ENCODE measurements at places on chromosomes 1 and 21.
A peak's percentile ranks its signal among the peaks of the same experiment; 100 is the strongest.

GRCh38 chr21:40291560-40291959, 424.3 kb downstream of the PCP4 start:
- no peak for DNase-seq

DNA sequence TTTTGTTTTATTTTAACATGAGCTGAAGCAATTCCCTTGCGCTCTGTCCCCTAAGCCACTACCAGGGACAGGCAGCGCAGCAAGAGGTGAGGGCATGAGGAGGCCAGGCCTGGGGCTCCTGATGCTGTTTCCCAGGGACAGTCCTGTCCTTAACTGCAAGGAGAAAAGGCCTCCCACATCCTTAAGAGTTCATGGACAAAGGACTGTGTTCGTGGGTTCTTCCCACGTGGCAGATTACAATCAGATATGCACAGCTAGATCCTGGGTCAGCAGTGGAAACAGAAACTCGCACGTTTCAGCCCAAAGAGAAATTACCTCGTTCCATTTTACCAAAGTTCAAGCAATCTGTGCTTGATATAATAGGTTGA, 85.8 kb downstream of the MIS18A start:
- DNase-seq: no peak

DNA sequence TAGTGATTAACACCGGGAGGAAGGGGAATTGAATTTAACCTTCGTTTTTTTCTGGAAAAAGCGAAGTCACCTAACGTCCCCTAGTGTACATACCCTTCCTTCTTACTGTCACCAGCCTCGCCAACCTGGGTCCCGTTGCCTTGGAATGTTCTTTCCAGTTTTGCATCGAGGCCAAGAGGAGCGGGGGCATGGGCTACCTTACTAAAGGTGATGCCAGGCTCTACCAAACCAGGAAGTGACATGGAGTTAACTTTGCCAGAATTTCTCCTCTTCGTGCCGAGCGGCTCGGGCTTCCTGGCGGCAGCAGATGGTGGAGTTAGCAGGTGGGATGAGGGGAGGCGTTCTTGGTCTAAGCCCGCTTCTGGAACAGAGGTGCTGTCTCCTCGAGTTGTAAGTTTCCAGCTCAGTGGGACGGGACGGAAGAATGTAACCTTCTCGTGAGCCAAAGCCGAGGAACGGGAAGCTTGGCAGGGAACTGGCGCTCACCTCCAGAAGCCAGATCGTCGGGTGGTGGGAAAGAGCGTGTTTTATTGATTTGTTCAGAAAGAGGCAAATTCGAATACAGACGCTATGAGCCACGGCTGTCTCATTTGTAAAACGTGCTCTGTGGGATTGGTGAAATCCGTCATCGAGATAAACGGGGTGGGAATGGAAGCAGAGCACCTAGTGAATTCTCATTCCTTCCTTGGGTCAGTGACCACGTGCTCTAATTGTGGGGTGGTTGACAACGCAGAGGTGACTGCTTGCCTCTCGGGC, 486 bp downstream of the NIPAL3 start:
- peak; percentile 63 for DNase-seq

- no peak for DNase-seq
Observed at GRCh38 chr1:149884433-149885338, 14.7 kb upstream of the BOLA1 start.

DNA sequence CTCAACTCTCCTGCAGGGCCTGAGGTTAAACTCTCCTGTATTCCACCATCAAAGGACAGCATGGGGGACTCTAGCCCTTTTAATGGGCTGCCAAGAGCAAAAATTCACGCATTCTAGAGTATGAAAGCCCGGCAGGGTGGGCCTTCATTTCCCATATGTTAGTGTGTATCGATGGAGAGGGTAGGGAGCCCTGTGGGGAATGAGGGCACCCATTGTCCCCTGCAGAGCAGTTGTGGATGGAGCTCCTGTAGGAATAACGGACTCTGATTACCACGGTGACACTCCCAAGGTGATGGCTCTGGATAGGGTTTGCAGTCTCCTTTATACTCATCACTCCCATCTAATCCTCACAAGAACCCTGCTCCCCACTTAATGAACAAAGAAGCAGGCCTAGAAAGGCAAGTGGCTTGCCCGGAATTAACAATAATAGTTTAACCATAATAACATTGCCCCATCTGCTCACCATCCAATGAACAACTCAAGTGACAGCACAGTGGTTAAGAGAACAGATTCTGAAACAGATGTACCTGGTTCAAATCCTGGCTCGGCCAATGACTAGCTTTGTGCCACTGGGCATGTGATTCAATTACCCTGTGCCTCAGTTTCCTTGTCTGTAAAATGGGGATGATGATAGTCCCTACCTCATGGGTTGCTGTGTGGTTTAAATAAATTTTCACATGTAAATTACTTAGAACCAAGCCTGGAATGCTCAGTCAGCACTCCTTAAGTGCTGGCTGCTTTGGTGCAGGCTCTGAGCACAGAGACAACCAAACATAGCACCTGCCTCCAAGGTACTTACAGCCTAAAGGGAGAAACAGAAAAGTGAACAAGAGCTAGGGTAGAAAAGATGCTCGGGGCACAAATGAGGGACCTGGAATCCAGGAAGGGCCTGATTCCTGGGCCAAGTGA, 29.0 kb downstream of the HIVEP3 start:
- no peak for DNase-seq

- no peak for DNase-seq
Observed at GRCh38 chr1:244802041-244802440, 33.4 kb upstream of the COX20 start.

GRCh38 chr1:47694011-47694890, 256.4 kb downstream of the FOXD2 start:
- DNase-seq: peak; percentile 28

DNA sequence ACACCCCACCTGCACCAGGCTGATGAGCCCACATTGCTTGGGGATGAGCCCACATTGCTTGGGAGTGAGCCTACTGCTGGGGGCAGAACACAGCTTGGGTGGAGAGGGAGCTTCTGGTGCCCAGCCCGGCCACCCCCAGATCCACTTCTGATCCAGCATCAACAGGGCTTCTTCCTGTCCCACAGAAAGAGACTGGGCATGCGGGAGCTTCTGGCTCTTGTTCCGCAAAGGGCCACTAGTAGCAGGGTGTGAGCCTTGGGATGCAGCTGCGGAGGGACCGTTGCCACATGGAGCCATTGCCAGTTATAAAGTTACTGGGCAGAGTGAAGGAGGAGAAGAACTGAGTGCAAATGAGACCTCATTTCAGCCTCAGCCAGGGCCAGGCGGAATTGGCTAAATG, 36.3 kb downstream of the PKP1 start:
- DNase-seq: no peak

- DNase-seq: peak; percentile 85
Observed at GRCh38 chr1:22814176-22815042, 103.8 kb downstream of the EPHB2 start.

DNA sequence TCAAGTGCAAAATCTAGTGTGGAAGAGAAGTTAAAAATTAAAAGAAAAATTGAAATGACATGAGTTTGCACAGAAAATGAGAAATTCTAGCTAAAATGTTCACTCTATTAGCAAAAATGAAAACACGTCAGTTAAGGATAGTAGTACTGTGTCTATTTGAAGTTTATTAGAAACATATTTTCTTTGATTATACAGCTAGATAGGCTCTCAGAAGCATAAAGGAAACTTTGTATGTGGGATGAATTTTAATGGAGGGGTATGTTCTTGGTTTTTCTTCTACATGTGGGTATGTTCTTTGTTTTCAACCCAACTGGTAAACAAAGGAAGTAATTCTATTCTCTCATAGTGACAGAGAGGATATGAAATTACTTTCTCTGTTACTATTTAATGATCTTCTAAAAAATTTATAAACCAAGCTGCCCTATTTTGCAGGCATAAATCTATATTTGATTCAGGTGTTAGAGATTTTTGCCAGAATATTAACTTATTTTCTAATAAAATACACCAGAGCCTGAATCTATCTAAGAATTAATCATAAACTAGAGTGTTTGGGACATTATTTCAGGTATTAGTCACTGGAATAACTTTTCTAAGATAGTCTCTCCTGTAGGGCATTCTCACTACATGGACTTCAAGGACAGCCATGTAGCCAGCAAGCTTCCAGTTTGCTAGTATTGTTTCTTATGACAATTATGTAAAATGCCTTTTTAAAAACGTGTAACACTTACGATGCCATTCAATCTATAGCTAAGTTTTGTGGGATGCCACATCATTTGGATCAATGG, 15.8 kb downstream of the GPSM2 start:
- no peak for DNase-seq

DNA sequence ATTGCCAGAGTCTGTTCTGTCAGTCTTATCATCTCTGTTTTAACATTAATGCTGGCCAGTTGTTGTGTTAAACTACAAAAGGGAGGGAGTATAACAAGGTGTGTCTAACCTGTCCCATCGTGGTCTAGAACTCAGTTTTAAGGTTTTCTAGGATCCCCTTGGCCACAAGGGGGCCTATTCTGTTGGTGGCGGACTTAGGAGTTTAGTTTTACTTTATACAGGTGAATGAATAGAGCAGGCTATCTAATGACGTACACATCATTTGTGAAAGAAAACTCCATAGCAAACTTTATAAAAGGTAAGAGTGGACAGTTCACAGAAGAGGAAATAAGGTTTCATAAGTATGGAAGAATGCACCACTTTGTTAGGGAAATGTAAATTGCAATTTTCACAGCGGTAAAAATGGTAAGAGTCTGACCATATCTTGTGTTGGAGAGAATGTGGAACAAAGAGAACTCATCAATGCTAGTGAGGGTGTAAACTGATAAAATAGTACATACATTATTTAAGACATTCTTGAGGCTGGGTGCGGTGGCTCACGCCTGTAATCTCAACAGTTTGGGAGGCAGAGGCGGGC, 2.5 kb upstream of the ATF6 start:
- DNase-seq: no peak

DNA sequence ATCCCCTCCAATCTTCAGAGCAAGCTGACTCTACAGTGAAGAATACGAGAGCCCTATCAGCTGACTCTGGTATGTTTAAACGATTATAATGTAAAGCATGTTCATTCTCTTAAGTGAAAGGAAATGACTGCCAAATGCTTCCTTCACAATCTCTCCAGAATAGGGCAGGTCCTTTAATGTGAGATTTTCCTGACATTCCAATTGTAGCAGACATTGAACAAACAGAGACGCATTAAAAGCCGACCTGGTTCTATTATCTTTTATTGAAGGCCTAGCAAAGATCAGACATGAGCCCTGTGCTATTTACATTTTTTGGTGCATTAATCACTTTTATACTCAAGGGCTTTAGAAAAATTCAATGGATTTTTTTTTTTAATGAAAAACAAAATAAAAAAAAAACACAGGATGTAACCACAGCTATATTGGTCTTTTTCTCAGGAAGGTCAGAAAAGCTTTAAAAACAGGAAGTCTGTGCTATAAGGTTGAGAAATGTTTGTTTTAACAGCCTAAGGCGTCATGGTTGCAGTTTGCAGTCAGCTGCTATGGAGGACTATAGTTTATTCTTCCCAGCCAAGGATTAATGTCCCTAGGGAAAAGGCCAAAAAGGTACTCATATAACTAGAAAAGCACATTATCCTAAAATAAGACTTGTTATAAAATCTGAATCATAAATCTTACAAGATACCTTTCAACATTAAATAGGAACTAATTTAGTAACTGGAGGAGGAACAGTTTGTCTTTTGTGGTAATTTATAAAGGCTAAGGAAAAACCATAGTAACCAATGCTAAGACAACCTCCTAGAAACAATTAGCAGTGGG, 104.8 kb downstream of the RERE start:
- DNase-seq: no peak

Data from right forelimb (tissue), 1 donor.